ENCODE measurements at places on chromosomes 16 and 17.

DNA sequence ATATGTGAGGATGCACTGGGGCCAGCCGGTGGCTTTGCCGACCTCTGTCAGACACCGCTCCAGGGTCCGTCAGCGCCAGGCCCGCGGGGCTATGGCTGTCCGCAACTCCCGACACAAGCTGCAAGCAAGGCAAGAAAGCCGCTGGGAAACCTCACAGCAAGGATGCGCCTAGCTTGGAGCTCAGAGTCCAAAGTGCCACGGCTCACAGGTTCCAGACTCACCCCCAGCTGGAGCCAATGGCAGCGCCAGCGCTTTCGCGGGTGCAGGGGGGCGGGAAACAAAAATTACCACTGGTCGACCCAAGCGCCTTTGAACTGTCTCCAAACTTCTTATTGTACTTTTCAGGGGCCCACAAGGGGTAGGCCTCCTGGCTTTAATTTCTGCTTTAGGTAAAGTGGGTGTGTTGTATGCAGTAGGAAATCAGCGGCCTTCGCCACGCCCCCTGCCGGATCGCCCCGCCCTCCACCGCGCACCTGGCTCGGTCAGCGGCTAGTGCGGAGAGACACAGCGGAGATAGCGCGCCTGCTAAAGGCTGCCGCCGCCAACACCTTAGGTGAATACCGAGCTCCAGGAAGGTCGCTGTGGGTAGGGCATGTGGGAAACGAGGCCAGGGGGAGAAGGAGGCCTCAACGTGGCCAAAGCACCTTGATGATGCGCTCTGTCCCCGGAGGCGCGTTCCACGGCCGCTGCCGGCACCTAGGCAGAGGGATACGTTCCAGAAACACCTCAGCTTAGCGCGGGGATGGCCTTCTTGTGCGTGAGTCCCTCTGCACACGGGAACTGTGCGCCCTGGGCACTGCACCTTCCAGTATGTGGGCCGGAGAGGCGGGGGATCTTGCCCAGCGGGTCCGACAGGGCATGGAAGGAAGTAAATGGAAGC, 61.0 kb upstream of the RBL2 start:
- peak; percentile 77 for DNase-seq

- no peak for DNase-seq
These were observed 63.9 kb downstream of the MYO1D start for GRCh38 chr17:32813021-32813420.

DNA sequence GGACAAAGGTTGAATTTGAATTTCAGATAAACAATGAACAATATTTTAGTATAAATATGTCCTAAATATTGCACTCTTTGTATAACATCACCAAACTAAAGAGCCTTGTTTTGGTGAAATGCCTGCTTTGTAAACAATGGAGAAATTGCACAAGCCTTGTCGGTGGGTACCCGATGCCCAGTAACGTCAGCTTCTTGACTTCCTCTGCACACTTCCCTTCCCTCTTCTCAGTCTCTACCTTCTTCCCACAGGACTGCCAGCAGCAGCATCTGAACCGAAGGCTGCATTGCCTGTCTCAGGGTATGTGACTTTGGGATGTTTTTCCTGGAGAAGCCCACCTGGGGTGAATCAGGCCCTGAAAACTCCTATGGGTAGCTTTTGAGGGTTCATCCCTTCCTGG, 113.9 kb downstream of the UTP18 start:
- no peak for DNase-seq

DNA sequence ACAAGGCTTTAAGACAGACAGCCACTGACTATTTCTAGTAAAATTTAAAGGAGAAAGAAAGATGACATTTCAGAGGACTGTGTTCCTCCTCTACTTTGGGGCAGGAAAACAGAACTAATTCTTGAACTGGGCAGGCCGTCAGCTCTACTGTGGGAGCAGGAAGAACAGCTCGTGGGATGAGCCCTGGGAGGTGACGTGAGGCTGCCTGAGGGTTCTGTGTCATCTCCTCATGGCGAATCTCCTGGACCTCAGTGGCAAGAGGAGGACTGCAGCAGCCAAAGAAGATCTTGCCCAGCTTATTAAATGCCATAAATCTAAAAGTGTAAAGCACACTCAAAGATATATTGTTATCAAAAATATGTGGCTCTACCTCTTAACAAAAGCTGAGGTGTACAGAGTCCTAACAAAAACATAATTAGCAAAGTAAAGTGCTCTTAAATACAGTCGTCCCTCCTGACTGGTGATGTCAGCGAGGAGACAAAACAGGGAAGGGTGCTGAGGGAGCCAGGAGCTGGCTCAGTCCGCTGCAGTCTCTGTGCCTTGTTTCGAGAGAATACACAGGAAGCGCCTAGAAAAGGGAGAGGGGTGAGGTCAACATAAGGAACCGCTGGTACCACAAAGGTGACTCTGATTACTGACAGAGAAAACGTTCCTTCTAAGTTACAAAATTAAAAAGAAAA, 58.0 kb downstream of the CREBBP start:
- no peak for DNase-seq

GRCh38 chr16:55508941-55509931, at the start of gene LPCAT2:
TSS of gene LPCAT2 (plus strand) at chr16:55509072. CDS start at chr16:55509182, 110 bp downstream.
- DNase-seq: peak; percentile 95

- DNase-seq: no peak
These were observed 7.7 kb downstream of the NUBP1 start for GRCh38 chr16:10751291-10751697.

- DNase-seq: no peak
These were observed 143.2 kb upstream of the CDH5 start for GRCh38 chr16:66223176-66223780.

- no peak for DNase-seq
These were observed 3.2 kb upstream of the KRT10 start for GRCh38 chr17:40825599-40825998.

GRCh38 chr17:2975469-2975958, 87.9 kb downstream of the OR1D5 start:
- peak; percentile 62 for DNase-seq

GRCh38 chr16:58421529-58421928, 29.3 kb downstream of the GINS3 start:
- peak; percentile 10 for DNase-seq

- no peak for DNase-seq
These were observed 209.4 kb downstream of the XYLT1 start for GRCh38 chr16:17261197-17261858.

DNA sequence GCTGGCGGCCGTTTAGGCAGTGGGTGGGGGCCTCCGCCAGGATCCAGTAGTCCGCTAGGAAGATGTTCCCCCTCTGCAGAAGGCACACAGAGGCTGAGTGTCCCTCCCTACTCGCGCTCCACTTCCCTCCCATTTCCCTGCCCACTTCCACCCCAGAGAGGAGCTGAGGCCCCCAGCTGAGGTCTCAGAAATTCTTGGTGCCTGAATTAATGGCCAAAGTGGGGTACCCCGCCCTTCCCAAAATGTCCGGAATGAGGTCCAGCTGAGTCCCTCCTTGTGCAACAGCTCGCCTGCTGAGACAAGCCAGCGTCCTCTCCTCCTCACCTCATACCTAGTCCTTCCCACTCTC, 7.9 kb downstream of the ALOXE3 start:
- DNase-seq: no peak

- DNase-seq: no peak
These were observed 26.6 kb downstream of the JPH3 start for GRCh38 chr16:87628940-87629339.

- DNase-seq: peak; percentile 31
These were observed 12.1 kb upstream of the USP36 start for GRCh38 chr17:78852709-78853121.

GRCh38 chr16:46972429-46973206, 856 bp downstream of the DNAJA2 start:
- DNase-seq: peak; percentile 84

DNA sequence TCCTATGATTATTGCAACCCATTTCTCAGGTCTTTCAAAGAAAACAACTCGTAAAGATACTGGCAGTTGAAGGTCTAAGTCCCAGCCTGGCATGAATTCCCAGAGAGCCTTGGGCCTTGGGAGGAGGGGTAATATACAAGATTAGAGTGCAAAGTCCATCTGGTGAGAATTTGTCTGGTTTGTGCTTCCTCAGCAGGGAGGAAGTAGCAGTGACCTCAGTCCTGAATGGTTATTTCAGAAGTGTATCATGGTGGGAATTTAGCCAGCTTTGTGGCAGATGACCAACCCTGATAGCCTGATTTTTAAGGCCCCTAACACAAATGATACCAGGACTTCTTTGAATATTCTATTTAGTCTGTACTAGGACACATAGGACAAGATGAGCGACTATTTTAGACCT, 151.2 kb upstream of the TBX2 start:
- DNase-seq: no peak

DNA sequence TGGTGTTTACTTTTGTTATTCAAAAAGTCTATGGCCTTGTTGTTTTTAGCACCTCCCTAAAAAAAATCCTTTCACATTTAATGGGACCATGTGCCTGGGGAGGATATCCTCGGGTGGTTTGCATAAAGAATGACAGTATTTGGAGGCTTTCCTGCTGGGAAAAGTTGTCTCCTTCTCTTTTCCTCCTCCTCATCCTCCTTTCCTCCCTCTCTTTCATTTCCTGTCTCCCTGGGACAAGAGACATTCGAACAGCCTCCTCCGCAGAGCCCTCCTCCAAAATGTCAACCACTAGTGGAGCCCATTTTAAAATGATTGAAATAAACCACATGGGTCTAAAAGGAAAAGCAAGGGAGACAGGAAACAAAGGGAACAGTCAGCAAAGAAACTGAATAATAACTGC, 67.4 kb downstream of the MYH13 start:
- peak; percentile 18 for DNase-seq

- DNase-seq: no peak
These were observed 887.7 kb downstream of the CDH11 start for GRCh38 chr16:64234200-64234599.

GRCh38 chr17:34485999-34486398, 93.4 kb upstream of the TMEM132E start:
- DNase-seq: no peak

GRCh38 chr17:78314683-78315354, 45.1 kb downstream of the SOCS3 start:
- DNase-seq: no peak

GRCh38 chr17:2502871-2503580, 8.7 kb downstream of the METTL16 start:
- DNase-seq: no peak

Data from ELF-1 (cell line).